Activated T-helper 2 cell treated with anti-CD3 and anti-CD28 coated beads, Interferon-gamma antibody, Interleukin-2, Interleukin-4, amounts not matched to agents 10 μg/mL and 5 μg/mL and 100 μg/mL, durations not matched to agents 14 hours and 24 hours and 36 hours (primary cell): ENCODE measurements at places on chromosomes 1 and 21.
A peak's percentile ranks its signal among the peaks of the same experiment; 100 is the strongest.

DNA sequence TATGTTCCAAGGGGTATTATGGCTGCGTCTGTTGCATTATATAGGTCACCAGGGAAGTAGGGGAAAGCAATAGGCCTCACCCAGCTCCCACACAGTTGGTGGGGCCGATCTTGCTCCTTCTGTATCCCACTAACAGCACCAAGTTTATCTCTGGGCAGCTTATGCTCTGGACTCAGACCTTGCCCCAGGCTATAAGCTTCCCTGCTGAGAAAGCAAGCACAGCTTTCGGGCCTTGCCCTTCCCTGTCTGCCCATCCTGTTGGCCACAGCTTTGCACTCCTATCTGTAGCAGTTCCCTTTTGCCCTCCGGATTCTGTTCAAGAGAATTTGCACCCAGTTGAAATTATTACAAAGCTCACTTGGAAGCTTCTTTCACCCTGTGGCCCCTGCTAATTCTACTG, 12.9 kb downstream of the KCNE1 start:
- no peak for DNase-seq

- no peak for DNase-seq
Observed at GRCh38 chr1:30719406-30720270, 3.7 kb downstream of the MATN1 start.

DNA sequence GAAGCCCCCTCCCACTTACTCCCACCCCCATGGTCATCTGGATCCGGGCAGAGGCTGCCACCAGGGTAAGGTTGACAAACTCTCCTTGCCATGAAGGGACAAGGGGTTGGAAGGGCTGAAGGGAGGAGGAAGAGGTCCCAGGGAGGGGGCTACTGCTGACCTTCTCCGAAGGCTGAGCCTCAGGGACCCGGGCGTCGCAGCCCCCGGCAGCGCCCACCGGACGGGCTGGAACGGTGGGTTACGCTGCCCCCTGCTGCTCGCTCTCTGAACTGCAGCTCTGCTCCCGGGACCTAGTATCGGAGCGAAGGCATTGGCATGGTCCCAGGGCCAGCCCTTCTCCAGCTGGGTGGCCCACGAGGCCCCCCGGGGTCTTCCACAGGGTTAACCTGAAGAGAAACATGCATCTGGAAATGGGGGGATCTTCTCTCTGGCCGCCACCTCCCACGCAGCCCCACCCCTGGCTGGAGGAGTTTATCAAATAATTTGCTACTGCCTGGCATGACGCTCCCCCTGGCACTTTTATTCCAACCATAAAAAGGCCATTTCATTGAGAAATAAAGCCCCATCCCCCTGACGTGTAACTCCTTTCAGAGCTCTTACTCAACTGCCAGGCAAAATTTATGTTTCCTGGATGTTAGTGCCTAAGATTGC, 70.4 kb upstream of the TARDBP start:
- DNase-seq, result peak; percentile 40

- DNase-seq, result no peak
Observed at GRCh38 chr1:154427173-154428139, 22.3 kb downstream of the IL6R start.

DNA sequence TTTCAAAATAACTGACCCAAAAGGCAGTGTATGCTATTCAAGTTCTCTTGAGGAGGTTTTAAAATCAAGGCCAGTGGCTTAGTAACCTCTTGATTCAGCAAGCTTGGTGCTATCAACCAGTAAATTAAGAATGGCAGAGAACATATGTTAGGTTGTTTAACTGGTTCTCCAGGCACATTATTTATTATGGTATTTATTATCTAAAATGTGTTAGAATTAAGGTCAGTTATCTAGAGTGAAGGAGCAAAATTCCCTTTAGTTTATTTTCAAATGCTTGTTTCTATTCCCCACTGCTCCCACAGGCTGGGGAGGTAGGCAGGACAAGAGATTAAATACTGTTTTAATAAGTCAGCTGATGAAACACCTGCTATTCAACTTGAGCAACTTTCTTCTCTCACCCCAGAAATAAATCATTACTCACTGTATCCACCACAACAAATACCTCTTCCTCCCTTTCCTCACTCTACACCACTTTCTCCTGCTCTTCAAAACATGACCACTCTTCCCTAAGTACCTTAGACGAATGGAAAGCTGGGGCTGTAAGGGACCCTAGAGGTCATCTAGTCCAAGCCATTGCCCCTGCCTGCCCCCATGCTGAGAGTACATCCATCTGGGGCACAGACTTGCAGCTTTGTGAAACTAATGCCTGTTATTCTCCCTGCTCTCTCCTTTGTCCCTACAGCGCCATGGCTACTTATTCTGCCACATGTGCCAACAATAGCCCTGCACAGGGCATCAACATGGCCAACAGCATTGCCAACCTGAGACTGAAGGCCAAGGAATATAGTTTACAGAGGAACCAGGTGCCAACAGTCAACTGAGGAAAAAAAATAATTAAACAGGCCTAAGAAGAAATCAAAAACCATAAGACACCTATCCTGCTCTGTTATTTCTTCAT, 71.7 kb downstream of the PRRX1 start:
- DNase-seq, result no peak

GRCh38 chr1:113333056-113333455, 57.3 kb upstream of the MAGI3 start:
- no peak for DNase-seq

DNA sequence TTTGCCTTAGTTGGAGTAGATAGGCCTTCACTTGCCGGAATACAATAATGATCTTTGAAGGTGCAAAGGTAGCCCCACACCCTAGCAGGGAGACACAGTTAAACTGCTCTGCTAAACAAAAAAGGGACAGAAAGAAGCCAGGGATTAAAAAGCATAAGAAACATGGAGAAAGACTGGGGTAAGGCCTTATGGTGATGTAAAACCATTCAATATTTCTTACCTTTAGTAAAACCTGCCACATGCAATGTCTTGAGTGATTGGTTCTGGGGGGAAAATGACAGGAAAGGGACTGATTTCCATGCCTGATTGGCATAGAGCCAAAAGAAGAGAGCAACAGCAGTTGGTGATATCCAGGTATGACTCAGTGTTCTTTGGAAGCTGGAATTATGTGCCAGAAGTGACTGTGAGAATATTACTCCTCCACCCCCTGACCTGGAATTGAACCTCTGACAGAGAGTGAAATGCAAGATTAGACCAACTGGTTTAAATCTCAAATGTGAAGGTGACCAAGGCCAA, 8.1 kb downstream of the DNASE2B start:
- DNase-seq, result no peak
